ENCODE measurements at places on chromosomes 3 and 15.

GRCh38 chr3:36416599-36416998 is 36.3 kb downstream of the STAC start:
- DNase-seq, result no peak
- H3K4me3 ChIP-seq, result no peak overlapping the region
- no peaks in the 10 kb centered on the region for H3K27me3 ChIP-seq
- no peaks in the 10 kb centered on the region for H3K36me3 ChIP-seq

DNA sequence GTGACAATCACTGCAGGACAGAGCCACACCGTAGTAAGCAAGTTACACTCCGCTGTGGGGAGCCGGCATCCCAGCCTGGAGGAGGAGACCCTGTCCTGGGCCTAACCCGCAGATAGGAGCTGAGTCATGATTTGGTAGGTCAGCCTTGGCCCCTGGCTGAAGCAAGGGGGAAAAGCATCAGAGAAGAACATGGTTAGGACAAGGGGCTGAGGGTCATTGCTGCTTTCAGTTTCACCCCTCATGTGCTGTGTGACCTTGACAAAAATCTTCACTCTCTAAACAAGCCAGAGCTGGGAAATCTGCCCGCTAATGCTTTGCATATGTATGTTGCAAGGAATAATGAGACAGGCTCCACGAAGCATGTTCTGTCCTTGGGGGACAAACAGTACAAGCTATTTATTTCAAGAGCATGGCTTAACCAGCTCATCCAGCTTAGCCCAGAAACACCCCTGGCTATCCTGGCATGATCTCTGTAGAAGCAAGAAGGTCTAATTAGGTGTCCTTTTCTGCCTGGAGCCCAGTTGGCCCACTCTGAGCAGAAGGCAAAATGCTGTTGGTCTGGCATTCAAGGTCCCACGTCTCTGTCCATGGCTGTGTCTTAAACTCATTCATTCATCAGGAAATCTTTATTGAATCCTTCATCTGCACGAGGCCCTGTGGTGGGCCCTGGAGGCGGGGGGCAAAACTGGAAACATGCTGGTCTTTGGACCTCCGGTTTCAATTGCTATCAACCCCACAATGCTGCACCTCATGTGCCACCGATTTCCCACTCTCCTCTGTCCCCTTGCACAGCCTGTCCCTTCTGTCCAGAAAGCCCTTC is 221.3 kb upstream of the LYSMD4 start:
- H3K36me3 ChIP-seq, result no peaks in the 10 kb centered on the region
- no peaks in the 10 kb centered on the region for H3K27me3 ChIP-seq
- H3K4me3 ChIP-seq, result no peak overlapping the region
- H3K4me1 ChIP-seq, result peaks cover 2% of the 10 kb centered on the region

DNA sequence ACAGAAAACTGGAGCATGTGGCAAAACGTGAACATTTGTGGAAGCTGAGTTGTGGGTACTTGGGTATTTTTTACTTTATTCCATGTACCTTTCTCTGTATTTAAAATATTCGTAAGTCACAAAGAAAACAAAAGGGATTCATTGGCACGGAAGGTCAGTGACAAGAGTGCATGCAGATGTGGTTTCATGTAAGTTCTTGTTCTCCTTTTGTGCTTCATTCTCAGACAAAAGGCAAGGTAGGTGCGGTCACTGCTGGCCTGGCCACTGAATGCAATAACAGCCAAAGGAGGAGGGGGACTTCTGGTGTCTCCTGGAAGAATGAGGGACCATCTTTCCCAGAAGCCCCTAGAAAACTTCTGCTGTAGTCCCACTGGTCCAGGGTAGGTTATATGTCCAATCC is 200.0 kb upstream of the TOPAZ1 start:
- no peaks in the 10 kb centered on the region for H3K27me3 ChIP-seq
- no peaks in the 10 kb centered on the region for H3K36me3 ChIP-seq
- no peaks in the 10 kb centered on the region for H3K4me1 ChIP-seq
- DNase-seq, result no peak

GRCh38 chr3:1693145-1693544 is 405.5 kb upstream of the CNTN4 start:
- no peak for DNase-seq
- H3K4me1 ChIP-seq, result no peaks in the 10 kb centered on the region
- no peak overlapping the region for H3K27ac ChIP-seq
- no peak overlapping the region for H3K4me3 ChIP-seq

DNA sequence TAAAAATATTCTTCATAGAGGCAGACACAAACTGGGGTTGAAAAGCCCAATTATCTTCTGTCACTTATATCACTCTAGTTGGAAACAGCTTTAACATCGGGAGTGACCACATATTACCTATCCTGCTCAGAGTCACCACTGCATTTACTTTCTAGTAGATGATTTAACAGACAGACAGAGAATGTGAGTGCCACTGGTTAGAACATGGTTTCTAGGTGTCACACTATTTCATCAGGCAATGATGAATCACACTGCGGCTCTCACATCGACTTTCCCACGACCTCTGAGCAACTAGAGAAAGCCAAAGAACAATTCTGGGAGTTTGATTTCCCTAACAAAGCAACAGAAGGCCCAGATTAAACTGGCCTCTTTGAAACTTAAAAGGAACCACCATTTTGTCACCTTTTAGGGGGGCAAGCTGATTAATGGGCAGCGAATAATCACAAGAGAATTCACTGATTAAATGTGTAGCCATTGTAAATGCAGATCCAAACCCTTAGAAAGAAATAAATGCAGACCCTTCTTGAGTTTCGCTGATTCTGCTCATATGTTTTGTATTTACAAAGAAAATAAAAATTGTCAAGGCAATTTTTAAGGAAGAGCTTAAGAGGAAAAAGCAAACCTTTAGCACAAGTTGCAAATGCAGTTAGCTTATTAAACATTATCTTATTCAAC is 112.6 kb upstream of the KBTBD8 start:
- H3K27ac ChIP-seq, result no peak overlapping the region
- no peak overlapping the region for H3K4me3 ChIP-seq
- H3K36me3 ChIP-seq, result no peaks in the 10 kb centered on the region
- no peaks in the 10 kb centered on the region for H3K27me3 ChIP-seq

DNA sequence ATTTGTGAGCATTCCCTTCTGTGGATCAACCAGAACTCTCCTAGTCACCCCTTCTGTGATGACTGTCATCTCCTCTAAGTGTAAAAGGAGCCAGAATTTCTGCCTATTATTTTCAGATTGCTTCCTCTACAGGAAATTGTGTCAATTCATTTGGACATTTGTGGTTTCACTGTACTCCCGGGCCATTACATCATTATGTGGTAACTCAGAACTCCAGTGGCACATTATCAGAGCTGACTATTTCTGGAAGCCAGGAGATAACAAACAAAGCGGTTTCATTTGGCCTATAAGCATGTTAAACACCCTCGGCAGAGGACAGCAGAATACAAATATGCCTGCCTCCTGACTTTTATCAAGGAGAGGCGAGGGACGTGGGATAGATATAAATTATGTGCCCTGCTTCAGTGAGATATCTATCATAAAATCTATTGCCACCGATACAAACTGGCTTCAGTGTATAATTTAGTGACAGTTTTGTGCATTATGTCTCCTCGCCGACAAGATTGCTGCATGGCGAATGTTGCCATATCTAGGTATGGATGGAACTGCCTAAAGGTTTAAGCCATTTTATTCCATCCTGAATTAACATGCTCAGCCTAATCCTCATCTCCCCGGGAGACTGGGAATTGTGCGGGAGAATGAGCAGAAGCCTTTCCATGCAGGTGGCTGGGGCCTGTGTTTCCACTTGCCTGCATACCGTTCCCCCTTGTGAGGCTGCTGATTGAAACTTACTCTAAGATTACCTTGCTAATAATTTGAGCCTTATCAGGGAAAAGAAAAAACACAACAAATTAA is 193.4 kb upstream of the SEMA6D start:
- H3K4me3 ChIP-seq, result no peak overlapping the region
- no peak overlapping the region for H3K27ac ChIP-seq
- no peaks in the 10 kb centered on the region for H3K36me3 ChIP-seq
- no peaks in the 10 kb centered on the region for H3K4me1 ChIP-seq
- H3K27me3 ChIP-seq, result no peaks in the 10 kb centered on the region

GRCh38 chr15:99916668-99917223 is 183.5 kb upstream of the LYSMD4 start:
- H3K4me1 ChIP-seq, result no peaks in the 10 kb centered on the region
- no peaks in the 10 kb centered on the region for H3K36me3 ChIP-seq
- no peak for DNase-seq
- no peaks in the 10 kb centered on the region for H3K27me3 ChIP-seq
